ENCODE measurements at places on chromosomes 3 and 15. TPM values are rescaled to one million over a fixed set of nuclear protein-coding genes. Genes with fewer than 3 reads are reported as not detected.

The KNG1 gene
- not detected for total RNA-seq

The SLC9C1 gene
- not detected for total RNA-seq

The WDR93 gene
- not detected for total RNA-seq

The SEMA7A gene
- 72.5 TPM for total RNA-seq

The PTX3 gene
- not detected for total RNA-seq

The HEXA gene
- total RNA-seq: 75.0 TPM

The TMED3 gene
- total RNA-seq: 46.9 TPM

The SMARCC1 gene
- 100 TPM for total RNA-seq

The ADCY5 gene
- total RNA-seq: 0.16 TPM

The FAH gene
- total RNA-seq: 63.8 TPM

The FAM3D gene
- total RNA-seq: not detected

The COL6A5 gene
- not detected for total RNA-seq

The PIGB gene
- 17.4 TPM for total RNA-seq

The KCNMB2 gene
- total RNA-seq: not detected

The COL8A1 gene
- not detected for total RNA-seq

The PLA2G4D gene
- not detected for total RNA-seq
